Colonic mucosa (tissue), 4 donors: ENCODE measurements at places on chromosomes 7 and 10.

- no peak for DNase-seq
These were observed 274.4 kb downstream of the IPMK start for GRCh38 chr10:57993302-57993701.

DNA sequence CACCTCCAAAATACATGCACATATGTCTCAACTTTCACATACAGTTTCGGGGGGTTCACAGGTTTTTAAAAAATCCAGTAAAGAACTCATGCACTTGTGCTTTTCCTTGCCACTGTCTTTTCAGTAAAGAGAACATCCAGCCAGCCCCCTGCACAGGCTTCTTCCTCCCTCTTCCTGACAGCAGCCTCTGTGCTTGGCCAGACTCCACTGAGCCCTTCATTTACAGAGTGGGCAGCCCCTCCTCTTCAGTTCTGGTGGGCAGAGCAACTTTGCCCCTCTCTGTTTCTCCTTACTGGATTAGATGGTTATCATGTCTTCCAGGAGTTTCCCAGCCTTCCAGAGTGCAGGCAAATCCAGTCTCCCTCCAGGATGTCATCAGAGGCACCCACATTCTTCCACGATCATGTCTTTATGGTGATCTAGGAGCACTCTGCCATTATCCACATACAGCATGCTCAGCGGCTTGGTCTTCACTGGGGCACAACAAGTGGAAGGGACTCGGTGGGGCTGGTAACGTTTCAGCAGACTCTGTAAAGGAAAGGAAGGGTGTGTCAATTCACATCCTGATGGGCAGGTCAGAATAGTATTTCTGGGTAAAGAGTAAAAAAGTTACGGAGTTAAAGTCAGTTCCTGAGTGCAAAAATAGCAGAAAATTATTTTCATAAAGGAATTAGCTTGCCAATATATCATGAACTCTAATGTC, 8.8 kb downstream of the NODAL start:
- DNase-seq: no peak

DNA sequence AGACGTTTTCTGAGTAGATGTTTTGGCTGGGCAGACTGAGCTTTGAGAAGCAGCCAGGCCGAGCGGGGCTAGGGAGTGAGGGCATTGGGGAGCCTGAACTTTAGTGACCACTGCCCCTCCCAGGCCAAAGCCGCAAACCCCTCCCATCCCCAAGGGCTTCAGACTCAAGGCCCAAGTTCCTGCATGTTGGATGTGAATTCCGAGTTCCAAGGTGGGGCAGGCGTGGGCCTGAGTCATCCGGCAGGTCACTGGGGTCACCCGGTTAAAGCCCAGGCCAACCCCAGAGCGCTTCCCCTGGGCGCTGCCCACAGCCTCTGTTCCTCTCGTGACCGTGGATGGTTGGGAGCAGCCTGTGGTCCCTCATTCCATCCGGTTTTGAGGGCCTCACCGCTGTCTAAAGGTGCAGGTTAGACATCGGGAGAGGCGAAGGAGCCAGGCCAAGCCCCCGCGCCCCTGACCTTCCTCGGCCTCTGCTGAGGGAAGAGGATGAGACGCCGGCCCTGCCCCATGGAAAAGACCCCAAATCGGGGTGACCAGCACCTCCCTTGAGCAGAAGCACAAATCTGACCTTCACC, 6.9 kb upstream of the PDGFA start:
- DNase-seq: no peak

GRCh38 chr10:133180192-133180964, 20.4 kb downstream of the KNDC1 start:
- no peak for DNase-seq

- no peak for DNase-seq
These were observed 36.7 kb downstream of the UNCX start for GRCh38 chr7:1269336-1269890.

GRCh38 chr10:92074126-92074887, 150.7 kb downstream of the BTAF1 start:
- DNase-seq: no peak

DNA sequence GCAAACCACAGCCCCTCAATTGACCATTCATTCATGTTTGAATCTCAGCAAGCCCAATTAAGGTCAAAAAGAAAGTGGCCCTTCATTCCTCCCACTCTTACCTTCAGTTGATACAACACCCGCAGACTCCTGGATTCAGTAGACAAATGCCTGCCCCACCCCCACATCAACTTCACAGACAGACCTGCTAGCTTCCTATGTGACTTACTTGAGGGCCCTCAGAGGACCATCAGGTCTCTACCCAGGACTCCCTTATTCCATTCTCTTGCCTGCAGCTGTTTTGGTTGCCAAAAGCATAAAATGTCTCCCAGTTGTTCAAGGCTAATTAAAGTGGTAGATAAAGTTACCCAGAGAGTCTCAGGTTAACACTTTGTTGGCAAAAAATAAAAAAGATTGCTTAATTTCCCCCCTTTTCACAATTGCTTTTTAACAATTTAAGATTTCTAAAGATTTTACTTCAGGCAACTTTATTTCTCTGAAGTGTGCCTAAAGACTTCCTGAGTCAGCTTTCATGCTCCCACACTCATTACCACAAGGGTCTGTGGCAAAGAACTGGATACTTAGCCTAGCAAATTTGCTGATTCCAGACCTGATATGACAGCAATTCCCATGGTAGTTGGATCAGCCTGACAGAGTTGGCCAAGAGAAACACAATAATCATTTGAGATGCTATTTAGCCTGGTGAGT, 3.3 kb upstream of the MTERF1 start:
- DNase-seq: no peak

- DNase-seq: no peak
These were observed 64.7 kb downstream of the CREB3L2 start for GRCh38 chr7:137937202-137937560.

- DNase-seq: no peak
These were observed 87.4 kb downstream of the CELF2 start for GRCh38 chr10:11104772-11105675.

DNA sequence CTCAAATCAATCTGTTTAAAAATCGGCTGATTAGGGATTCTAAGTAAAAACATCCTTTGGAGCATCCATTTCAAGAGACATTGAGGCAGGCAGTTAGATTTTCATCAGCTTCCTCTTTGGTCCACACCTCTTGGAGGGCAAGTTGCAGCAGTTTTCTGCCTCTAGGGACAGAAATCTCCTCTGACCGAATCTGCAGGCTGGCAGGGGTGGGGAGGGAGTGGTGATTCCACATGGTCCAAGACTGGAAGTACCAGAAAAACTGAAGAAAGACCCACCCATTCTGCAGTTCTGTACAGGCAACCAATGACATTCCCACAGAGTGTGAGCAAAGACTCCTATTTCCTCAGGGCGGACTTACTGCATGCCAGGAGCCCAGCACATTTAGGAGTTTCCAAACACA, 29.0 kb downstream of the FGFBP3 start:
- DNase-seq: peak; percentile 22

DNA sequence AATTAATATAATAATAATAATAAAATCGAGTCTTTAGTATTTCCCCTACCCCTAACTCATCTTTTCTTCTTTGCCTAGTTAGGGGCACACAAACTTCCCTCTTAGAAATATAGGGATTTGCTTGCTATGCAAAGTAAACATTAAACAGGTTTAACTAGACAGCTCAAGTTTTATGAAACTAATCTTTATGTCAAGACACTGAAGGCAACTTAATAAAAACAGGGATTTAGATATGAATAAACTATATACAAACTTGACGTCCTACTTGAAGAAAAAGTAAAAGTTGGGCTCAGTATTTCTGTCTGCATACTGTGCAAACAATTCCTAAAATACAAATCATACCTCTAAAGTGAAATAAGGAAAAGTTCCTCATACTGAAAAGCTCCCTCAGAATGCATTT, 52.1 kb upstream of the CAV2 start:
- no peak for DNase-seq

- DNase-seq: no peak
These were observed 220.5 kb downstream of the KLF6 start for GRCh38 chr10:3564346-3565002.

- DNase-seq: no peak
These were observed 467.9 kb upstream of the AUTS2 start for GRCh38 chr7:69130396-69130795.

DNA sequence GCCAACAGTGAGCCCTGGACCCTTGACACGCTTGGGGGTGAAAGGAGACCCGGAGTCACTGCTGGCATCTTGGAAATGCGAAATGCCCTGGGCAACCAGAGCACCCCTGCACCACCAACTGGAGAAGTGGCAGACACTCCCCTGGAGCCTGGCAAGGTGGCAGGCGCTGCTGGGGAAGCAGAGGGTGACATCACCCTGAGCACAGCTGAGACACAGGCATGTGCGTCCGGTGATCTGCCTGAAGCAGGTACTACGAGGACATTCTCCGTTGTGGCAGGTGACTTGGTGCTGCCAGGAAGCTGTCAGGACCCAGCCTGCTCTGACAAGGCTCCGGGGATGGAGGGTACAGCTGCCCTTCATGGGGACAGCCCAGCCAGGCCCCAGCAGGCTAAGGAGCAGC, 98.5 kb downstream of the TACC2 start:
- DNase-seq: no peak

GRCh38 chr7:45909561-45909960, 11.5 kb downstream of the IGFBP3 start:
- DNase-seq: no peak

- no peak for DNase-seq
These were observed 13.8 kb upstream of the CYREN start for GRCh38 chr7:135184254-135184841.

DNA sequence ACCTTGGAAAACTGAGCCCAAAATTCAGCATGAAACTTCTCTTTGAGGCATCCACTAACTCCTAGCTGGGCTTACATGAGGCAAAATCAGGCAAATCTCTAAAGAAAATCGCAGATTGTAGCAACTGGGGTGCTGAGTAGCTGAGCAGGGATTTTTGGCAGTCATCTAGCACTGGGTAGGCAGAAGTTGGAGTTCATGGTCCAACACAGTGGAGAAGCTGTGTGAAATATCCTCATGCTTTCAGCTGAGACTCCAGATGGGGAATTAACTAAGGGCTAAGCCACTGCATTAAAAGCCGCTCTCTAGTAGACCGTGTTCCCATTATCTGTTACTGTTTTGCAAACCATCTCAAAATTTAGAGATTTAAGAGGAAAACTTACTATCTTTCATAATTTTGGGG, 240.1 kb upstream of the PHYHIPL start:
- DNase-seq: no peak

DNA sequence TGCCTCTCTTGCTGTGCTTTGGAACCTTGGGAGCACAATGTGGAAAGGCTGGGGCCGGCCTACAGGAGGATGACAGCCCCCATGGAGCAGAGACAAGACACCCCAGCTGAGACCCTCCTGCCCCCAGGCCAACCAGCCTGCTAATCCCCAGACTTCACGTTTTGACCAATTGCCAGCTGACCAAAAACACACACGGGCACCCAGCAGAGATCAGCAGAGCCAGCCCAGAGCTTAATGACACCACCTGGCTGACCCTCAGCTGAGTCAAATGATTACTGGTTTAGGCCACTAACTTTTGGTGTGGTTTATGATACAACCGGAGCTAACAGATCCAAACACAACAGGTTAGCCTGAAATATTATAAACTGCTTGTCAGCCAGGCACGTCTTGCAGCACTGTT, 111.2 kb upstream of the KIF5B start:
- DNase-seq: no peak

DNA sequence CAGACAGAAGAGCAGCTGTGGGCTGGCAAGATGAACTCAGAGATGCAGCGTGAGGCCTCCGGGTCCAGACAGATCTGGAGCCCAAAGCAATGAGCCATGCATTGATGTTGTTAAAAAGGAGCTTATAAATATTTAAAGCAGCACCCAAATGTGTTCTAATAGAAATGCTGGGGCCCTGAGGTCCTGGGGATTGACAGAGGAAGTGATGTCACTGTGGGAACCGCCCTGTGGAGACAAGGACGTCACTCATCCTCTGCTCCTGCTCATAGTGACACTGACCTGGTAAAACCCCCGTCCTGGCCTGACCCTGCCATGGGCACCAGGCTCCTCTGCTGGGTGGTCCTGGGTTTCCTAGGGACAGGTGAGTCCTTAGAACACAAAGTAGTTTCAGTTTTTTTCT, 197.0 kb upstream of the PRSS58 start:
- DNase-seq: no peak

GRCh38 chr10:110431659-110432058, 66.0 kb upstream of the DUSP5 start:
- no peak for DNase-seq

DNA sequence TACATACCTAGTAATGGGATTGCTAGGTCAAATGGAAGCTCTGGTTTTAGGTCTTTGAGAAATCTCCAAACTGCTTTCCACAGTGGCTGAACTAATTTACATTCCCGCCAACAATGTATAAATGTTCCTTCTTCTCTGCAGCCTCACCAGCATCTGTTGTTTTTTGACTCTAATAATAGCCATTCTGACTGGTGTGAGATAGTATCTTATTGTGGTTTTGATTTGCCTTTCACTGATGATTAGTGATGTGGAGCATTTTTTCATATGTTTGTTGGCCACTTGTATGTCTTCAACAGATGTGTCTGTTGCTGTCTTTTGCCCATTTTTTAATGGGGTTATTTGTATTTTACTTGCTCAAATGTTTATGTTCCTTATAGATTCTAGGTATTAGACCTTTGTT, 675.5 kb downstream of the SUGCT start:
- DNase-seq: no peak

DNA sequence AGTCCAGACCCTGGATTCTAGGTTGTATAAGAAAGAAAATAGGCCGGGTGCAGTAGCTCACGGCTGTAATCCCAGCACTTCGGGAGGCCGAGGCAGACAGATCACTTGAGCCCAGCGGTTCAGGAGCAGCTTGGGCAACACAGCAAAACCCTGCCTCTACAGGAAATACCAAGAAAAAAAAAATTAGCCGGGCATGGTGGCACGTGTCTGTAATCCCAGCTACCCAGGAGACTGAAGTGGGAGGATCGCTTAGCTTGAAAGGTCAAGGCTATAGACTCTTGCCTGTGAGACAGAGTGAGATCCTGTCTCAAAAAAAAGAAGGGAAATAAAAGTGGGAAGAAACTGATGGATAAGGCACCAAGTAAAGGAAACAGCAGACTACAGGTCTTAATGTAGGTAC, 287.9 kb upstream of the KLF14 start:
- DNase-seq: no peak

DNA sequence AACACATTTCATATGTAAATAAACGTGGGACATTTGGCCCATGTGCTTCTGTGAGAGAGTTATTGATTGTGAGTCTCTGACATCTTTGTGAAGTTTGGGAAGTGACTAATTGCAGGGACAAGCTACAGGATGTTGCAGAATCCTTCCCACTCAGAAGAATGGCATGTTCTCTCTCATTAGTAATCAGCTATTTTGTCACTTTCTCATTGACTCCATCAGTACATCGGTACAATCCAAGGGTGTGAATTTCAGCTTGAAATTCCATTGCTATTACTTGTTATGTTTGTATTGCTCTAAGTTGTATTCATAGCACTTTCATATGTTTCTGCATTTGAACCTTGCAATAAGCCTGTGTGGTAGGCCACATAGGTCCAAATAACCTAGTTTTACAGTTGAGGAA, 100.0 kb upstream of the KCNMA1 start:
- DNase-seq: no peak

GRCh38 chr7:157010588-157011332, at the start of gene MNX1:
MNX1 (minus strand) TSS chr7:157010663; CDS start chr7:157010350, 313 bp downstream.
- peak; percentile 88 for DNase-seq
